ENCODE measurements at places on chromosomes 1 and 21. TPM values are rescaled to one million over a fixed set of nuclear protein-coding genes. Genes with fewer than 3 reads are reported as not detected.

The PPM1J gene
- 17.5 TPM for total RNA-seq

The KLHDC9 gene
- 6.5 TPM for total RNA-seq

The LIN28A gene
- total RNA-seq = 1,467 TPM

The HAO2 gene
- not detected for total RNA-seq

The KIAA0040 gene
- 14.1 TPM for total RNA-seq

The TFAP2E gene
- total RNA-seq = 0.61 TPM

The MUL1 gene
- total RNA-seq = 16.9 TPM

The STRIP1 gene
- 45.1 TPM for total RNA-seq

The ADAM30 gene
- not detected for total RNA-seq

The TFF1 gene
- total RNA-seq = not detected

The CELA2A gene
- not detected for total RNA-seq

The FALEC gene
- not detected for total RNA-seq

The MYOCOS gene
- total RNA-seq = not detected

The PTGS2 gene
- 0.23 TPM for total RNA-seq

The KRTAP19-3 gene
- total RNA-seq = not detected

The LCE2A gene
- not detected for total RNA-seq

The FTCD gene
- 6.0 TPM for total RNA-seq

The DDI2 gene
- total RNA-seq = 39.3 TPM

The CELA3B gene
- total RNA-seq = not detected

The CELA2B gene
- not detected for total RNA-seq

The GFI1 gene
- total RNA-seq = 0.17 TPM

The RIPPLY3 gene
- total RNA-seq = 2.0 TPM

The PLA2G2F gene
- not detected for total RNA-seq

The TNFSF4 gene
- 0.63 TPM for total RNA-seq

The IVL gene
- total RNA-seq = not detected

The UBL4B gene
- total RNA-seq = not detected

The TCP10L gene
- total RNA-seq = 0.99 TPM

The NTNG1 gene
- total RNA-seq = 4.1 TPM

The PDZK1 gene
- total RNA-seq = not detected

The CEP85 gene
- total RNA-seq = 35.3 TPM

The C4BPA gene
- total RNA-seq = not detected

The TMIGD3 gene
- not detected for total RNA-seq

The PPIAL4G gene
- not detected for total RNA-seq

The SPATA45 gene
- 0.65 TPM for total RNA-seq

The RUNX3 gene
- total RNA-seq = 0.82 TPM

The ACTL8 gene
- 0.47 TPM for total RNA-seq

The EYA3 gene
- total RNA-seq = 33.9 TPM

The FCAMR gene
- not detected for total RNA-seq

The FABP3 gene
- total RNA-seq = 34.8 TPM

The TRAF3IP3 gene
- total RNA-seq = not detected

The PRMT6 gene
- 38.4 TPM for total RNA-seq

The DIO1 gene
- not detected for total RNA-seq

The ADGRL4 gene
- 0.48 TPM for total RNA-seq

The LMO4 gene
- total RNA-seq = 65.6 TPM
